ENCODE measurements at places on chromosomes 3 and 15.

GRCh38 chr15:73927003-73927475 lies 777 bp downstream of the LOXL1 start:
- peak; percentile 62 for DNase-seq

- DNase-seq: no peak
Observed at GRCh38 chr15:97140216-97140615, 809.7 kb downstream of the NR2F2 start.

- no peak for DNase-seq
Observed at GRCh38 chr3:16520970-16521881, 7.7 kb upstream of the RFTN1 start.

DNA sequence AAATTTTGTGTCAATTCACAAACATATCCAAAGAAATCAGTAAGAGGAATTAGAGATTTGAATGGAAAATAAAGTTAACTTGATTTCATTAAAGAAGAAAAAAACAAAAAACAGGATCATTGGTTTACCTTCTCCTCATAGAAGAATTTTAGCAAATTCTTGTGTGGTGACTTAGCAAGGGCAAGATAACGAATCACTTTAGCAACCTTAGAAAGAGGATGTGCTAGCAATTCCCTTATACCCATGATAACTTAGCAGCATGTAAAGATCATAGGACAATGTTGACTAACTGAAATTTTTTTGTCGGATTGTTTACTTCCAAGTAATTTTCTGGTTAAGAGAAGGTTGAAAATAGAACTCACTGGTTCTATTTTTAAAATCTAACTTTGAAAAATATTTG lies 609.3 kb downstream of the GBE1 start:
- no peak for DNase-seq

Data from prostate gland (tissue), 2 donors.